ENCODE measurements at places on chromosomes 4 and X.

- peak; percentile 17 for DNase-seq
Measured at GRCh38 chrX:9729171-9729885, 36.3 kb downstream of the GPR143 start.

DNA sequence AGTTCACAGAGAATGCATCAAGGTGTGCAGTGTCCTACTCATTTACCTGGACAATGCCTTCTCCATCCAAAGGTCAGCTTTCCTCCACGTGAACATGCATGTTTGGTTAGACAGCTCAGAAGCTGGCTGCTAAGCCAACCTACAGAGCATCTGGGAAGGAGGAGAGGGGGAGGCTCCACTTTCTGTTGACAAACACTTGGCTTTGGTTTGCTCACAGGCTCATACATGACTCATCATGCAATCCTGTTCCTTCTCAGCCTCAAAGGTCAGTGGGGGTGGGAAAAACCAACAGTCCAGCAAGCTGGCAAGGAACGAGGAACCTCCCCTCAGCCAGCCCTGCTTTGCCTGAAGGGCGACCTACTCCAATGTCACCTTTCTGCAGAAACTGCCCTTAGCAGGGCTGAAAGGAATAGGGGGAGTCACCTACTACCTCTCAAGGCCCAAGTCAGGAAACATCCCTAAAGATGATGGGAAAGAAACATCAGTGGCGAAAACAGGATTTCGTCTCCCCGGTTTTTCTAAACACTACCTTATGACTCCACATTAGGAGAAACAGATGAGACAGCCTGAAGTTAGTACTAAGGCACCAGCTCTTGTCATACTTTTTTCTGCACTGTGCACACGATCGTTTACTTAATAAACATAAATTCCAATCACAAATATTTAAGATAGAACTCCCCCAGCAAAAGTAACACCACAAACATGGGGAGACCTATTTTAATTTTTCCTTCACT is 37.9 kb downstream of the RELL1 start:
- peak; percentile 97 for DNase-seq

DNA sequence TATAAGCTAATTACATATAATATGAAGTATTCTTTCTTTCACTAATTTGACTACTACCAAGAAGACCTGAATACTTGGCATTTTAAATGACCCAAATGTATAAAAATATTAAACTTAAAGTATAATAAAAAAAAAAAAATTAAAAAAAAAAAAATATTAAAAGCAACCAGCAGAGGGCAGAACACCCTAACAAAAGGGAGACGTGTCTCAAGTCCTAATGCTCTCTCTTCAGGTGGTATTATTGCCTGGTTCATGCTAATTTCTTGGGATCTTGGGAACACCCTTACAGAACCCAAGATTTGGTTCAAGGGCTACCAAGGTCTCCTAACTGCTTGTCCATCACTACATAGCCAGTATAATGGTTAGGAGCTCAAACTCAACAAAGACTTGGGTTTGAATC is 754.8 kb downstream of the RAB28 start:
- DNase-seq = peak; percentile 43

DNA sequence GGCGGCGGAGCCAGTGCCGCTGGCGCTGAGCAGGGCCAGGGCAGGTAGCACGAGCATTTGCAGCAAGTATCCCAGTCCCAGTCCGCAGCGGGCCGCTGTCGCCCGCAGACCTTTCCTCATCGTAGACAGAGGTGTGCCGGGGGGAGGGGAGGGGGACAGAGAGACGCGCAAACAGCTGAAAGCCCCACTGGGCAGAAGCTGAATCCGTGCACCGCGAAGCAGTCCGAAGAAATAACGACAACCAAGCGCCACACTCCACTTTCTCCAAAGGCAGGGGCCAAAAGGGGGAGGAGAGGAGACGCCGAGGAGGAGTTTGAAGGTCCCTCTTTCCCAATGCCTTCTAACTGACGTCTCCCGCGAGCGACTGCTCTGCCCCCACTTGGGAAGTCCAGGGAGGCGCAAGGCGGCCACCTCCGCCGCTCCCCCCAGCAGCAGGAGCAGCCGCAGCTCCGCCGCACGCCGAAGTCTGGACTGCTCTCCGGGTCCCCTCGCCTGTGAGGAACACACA is at the start of gene UNC5C:
TSS of gene UNC5C (minus strand) at position 236 of the 508 bp plus-strand sequence.
- DNase-seq = peak; percentile 38

DNA sequence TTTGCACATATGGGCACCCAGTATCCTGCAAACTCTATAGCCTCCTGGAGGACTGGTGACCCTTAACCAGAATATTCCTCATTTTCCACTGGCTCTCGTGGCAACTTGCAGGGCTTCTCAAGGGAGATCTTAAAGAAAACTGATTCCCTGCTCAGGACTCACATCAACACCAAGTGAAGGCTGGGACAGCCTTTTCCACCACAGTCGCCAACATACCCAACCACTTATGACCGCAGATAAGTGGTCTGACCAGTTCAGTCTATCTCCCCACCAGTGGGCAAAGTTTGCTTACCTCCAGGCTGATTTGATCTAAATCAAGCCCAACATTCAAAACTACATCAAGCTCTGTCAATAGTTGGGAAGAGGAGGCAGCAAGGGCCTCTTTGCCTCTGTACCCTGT is 289.3 kb upstream of the GATB start:
- no peak for DNase-seq

GRCh38 chrX:11666164-11666563 is 444 bp upstream of the ARHGAP6 start:
- DNase-seq = no peak

DNA sequence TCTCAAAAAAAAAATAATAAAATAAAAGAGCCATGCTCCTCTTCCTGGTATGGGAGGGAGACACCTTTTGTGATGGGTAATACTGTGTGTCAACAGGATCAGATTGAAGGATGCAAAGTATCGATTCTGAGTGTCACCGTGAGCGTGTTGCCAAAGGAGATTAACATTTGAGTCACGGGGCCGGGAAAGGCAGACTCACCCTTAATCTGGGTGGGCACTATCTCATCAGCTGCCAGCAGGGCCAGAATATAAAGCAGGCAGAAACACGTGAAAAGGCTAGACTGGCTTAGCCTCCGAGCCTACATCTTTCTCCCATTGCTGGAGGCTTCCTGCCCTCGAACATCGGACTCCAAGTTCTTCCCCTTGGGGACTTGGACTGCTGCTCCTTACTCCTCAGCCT is 95.4 kb downstream of the SHOX start:
- no peak for DNase-seq

DNA sequence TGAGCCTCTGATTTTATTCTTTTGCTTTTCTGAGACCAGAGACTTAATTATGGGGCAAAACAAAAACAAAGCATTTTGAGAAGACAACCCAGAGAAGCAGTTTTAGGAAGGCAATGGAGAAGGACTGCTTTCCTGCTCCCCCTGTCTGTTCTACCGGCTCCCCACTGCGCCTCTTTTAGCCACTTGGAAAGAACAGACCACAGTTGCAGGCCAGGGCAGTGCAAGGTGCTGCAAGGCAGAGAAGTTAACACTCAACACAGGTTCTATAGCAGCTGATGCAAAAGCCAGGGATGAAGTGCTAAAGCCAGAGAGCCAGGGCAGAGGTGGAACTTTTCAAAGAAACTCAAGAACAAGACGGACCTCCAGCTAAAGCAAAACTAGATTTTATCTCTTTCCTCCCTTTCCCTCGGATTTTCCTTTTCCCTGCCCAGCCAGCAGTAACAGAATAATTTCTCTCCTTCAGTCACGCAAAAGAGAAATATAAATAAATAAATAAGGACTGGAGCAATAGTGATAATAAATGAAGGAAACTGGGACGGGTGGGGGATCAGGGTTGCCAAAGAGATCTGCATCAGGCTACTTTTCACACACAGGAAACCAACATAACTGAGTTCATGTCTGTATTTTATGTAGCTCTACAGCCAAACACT is 10.4 kb downstream of the SH3RF1 start:
- DNase-seq = no peak
